ENCODE measurements at places on chromosomes 11 and 22.

GRCh38 chr22:25368271-25368670 lies 148.8 kb downstream of the CRYBB2 start:
- DNase-seq, result no peak

- no peak for DNase-seq
Measured at GRCh38 chr11:8841899-8842298, 69.1 kb upstream of the AKIP1 start.

GRCh38 chr22:21032037-21032867 lies at the start of gene SLC7A4:
Gene SLC7A4, minus strand, starts transcription at chr22:21032561. Its CDS starts 749 bp downstream, at chr22:21031812.
- no peak for DNase-seq

- DNase-seq, result no peak
Measured at GRCh38 chr11:101299210-101299609, 169.6 kb upstream of the PGR start.

- DNase-seq, result no peak
Measured at GRCh38 chr11:121039971-121040613, 16.2 kb downstream of the TBCEL start.

All from stimulated activated CD8-positive, alpha-beta memory T cell treated with anti-CD3 and anti-CD28 coated beads, Interleukin-15, amount 100 ng/mL, for 24 hours (primary cell).